ENCODE measurements at places on chromosomes 3 and 15.

- DNase-seq, result no peak
Observed at GRCh38 chr15:58257776-58258325, 119.7 kb downstream of the AQP9 start.

- peak; percentile 34 for DNase-seq
Observed at GRCh38 chr3:150384296-150385212, 23.5 kb upstream of the TSC22D2 start.

GRCh38 chr3:143256416-143256815 lies 136.8 kb downstream of the CHST2 start:
- no peak for DNase-seq

GRCh38 chr3:195172896-195173295 lies 98.1 kb downstream of the XXYLT1 start:
- no peak for DNase-seq

GRCh38 chr15:63044645-63045464 lies 2.3 kb downstream of the TPM1 start:
- no peak for DNase-seq

DNA sequence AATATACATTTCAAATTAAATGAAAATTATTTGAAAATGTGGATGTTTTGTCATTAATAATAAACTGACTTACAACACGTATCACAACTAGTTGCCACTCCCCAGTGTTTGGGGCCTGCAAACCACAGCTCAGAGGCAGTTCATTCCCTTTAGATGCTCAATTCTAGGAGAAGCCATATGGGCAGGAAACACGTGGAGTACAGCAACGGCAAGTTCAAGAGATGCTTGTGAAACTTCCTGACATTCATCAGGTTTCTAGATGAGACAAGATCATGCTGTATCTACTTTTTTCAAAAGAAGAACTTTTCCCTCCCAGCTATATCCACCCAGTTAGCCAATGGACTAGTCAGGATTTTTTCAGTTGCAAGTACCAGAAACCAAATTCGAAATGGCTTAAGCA lies 17.6 kb upstream of the PLA2G4D start:
- no peak for DNase-seq

DNA sequence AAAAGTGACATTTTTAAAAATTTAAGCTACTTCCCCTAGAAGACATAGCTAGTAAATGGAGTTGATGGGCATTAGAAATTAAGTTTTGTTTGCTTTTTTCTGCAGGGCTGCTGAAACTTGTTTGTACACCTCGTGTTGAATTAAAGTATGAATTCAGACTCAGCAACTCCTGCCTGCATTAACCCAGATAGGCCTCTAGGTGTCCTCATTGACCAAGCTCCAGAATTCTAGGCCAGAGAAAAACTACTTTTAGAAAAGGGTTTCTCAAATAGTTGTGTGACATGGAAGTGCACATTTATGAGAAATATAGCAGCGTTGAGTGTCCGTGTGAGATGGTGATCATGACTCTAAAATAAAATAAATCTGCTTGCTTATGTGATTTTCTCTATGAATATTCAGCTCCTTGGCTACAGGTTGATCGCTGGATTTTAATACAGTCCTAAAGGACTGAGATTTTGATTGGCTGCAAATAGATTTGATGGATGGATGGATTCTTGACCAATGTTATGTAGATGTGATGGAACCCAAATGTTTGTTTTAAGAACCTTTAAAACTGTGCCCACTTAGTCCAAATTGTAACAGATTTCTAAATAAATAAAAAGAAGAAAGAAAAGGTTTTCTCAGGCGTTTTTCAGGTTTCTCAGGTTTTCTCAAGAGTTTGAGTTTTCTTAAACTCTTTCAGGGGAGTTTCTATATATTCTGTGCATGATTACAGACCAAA lies 39.4 kb upstream of the LMOD3 start:
- peak; percentile 80 for DNase-seq
